ENCODE measurements at places on chromosomes 5 and 9.

GRCh38 chr5:17730421-17730820 lies 96.2 kb downstream of the TAF11L14 start:
- DNase-seq, result no peak

GRCh38 chr9:134538856-134539566 lies 102.6 kb upstream of the COL5A1 start:
- DNase-seq, result no peak

- DNase-seq, result no peak
Observed at GRCh38 chr9:89675058-89675742, 70.4 kb downstream of the GADD45G start.

DNA sequence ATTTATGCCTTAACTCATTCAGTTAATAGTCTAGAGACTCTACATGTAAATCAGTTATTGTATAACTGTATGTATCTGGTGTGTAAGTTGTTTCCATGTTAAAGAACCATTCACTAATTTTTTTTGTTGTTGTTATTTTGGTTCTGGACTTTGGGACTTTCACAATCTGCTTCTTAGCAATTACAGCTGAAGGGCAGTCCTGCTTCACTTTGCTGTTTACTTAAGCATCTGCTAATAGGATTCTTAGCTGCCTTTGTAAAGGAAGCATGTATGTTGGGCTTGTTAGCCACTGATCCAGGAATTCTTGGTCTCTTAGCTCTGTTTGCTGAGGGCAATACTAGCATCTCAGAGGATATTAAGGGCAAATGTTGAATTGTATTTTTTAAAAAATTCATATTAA lies 97.0 kb downstream of the FOCAD start:
- no peak for DNase-seq

GRCh38 chr5:36683821-36684434 lies 77.5 kb downstream of the SLC1A3 start:
- DNase-seq, result peak; percentile 39

DNA sequence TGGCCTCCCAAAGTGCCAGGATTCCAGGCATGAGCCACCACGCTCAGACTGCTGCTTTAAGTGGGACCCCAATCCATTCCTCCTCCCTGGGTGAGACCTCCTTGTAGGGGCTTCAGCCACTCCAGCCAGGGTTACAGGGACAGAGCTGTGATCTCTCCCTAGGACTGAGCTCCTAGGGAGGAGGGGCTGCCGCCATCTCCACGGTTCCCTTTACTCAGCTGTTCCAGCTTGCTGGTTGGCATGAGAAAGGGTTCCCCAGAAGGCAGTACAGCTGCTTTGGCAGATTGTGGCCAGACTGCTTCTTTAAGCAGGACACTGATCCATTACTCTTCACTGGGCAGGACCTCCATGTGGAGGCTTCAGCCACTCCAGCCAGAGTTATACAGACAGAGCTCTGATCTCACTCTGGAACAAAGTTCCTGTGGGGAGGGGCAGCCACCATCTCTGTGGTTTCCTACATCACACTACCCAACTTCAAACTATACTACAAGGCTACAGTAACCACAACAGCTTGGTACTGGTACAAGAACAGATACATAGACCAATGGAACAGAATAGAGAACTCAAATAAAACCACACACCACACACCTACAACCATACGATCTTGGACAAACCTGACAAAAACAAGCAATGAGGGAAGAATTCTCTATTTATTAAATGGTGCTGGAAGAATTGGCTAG lies 7.2 kb downstream of the INSL6 start:
- no peak for DNase-seq

GRCh38 chr9:121172726-121173487 lies 28.8 kb downstream of the RAB14 start:
- no peak for DNase-seq

DNA sequence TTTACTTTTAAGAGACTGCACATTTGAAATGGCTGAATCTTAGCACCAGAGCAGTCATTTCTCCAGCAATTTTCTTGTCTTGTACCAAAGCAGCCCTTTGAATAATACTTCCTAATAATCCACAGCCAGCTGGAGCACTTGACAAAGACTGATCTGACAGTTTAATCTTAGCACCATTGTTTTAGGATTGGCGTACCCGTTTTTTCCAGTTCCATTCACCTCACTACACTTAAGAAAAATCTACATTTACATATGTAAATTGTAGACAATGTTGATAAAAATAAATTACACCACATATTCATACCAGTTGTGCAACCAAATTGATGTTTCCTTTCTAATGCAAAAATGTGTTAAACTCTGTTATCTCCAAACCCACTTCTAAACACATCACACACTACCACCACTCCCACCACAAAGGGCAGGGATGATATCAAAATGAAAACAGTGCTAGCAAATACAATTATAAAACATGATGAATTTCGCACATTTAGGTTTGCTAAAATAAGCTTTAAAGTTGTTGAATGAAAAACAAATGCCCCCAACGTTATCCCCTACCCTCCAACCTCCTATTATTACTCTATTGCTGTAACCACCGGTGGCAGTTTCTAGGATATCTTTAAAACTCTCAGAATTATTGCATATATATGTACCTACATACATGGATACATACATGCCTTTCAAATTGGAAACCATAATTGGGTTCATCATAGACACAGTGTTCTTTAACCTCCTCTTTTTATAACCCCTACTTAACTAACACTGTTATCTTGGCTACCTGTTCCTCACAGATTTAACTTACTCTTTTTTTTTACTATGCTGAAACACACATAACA lies 21.5 kb downstream of the SERINC5 start:
- DNase-seq, result no peak

- DNase-seq, result no peak
Observed at GRCh38 chr9:133339641-133340040, 3.7 kb upstream of the SURF6 start.

- no peak for DNase-seq
Observed at GRCh38 chr5:54492178-54492577, 25.4 kb upstream of the SNX18 start.

DNA sequence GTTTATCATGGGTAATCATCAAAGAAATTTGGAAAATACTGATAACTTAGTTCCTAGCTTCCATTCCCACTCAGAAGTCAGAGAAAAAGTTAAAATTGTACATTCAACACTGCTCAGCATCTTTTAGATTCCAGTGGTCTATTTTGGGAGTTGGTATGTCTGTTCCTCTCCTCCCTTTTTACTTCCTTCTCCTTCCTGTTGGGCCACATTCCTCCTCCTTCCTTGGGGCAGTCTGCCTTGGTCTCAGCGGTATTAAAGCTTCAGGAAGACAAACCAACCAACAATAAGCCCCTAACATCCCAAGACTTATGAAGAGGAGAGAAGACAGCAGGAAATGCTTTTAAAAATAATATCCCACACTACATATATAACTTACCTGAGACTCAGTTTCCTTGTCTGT lies 49.9 kb upstream of the SSBP2 start:
- DNase-seq, result peak; percentile 47

DNA sequence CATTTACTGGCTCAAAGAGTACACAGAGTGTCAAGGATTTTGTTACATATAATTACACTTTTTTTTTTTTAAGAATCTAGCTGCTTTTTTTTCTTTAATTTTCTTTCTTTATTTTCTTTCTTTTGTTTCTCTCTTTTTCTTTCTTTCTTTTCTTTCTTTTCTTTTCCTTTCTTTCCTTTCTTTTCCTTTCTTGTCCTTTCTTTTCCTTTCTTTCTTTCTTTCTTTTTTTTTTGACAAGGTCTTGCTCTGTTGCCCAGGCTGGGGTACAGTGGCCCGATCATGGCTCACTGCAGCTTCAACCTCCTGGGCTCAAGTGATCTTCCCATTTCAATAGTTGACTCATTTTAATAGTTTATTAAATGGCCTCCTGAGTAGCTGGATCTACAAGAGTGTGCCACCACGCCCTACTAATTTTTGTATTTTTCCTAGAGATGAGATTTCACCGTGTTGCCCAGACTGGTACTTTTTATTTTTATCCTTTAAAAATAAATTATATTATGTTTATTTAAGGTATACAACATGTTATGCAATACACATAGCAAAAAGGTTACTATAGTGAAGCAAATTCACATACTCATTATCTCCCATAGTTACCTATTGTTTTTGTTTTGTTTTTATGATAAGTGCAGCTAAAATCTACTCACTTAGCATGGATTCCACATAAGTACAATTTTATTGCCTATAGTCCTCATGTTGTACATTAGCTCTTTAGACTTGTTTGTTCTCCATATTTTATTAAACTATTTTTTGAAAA lies 381.5 kb upstream of the KLF4 start:
- DNase-seq, result no peak

DNA sequence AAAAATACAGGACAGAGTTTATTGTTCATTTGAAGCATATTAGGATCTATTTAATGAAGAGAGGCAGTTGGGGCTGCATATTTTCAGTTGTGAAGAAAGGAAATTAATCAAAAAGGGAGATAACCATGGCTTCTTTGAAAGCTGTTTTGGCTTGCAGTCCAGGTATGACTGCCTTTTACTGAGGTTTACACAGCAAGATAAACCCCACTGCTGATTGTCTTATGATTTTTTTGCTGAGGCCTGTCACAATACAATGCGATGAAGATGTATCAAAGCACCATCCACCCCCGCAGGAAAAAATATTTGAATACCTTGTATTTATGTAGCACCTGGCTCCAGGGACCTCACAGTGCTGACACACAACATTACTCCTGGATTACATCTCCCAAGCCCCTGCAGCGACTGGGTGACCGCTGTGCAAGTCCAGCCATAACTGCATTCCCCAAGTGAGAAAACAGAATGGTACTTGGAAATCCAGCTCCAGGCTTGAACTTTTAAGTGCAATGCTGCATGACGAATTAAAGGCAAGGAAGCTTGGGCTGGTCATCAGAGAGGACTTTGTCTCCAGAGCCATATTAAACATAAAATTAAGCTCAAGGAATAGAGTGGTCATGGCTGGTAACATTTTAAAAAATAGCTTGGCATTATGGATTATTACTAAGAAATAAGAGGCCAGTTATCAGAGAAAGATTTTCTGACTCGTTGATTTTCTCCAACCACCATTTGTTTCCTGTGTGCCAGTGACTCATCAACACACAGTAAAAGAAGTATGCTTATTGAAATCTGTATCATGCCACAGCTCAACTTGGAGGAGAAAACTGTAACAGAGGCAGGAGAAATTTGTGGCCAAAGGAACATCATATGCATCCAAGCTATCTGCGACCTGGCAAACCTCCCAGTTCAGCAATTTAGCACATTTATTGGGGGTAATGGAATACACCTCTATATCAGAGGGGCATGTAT lies 374.2 kb downstream of the MAN2A1 start:
- DNase-seq, result peak; percentile 63

GRCh38 chr9:15501179-15501578 lies 9.6 kb downstream of the PSIP1 start:
- no peak for DNase-seq

GRCh38 chr5:79872291-79872690 lies 118.8 kb downstream of the MTX3 start:
- no peak for DNase-seq

GRCh38 chr5:141683596-141684141 lies 1.6 kb upstream of the ARAP3 start:
- no peak for DNase-seq

DNA sequence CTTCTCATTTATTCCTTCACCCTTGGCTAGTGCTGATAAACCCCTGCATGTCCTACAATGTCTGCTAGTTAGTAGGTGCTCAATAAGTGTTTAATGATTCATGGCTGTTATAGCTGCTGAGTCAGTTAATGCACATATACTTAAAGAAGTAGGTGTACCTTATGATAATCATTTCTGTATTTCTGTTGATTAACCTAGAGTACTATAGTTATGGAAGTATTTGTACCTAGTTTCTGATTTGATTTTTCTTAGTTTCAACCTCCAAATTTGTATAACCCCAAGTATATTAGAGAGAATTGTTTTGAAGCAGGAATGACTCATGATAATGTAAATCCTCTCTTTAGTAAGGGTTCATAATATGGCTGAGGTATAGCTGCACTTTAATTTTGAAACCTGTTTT lies 8.9 kb downstream of the SMAD5 start:
- no peak for DNase-seq

GRCh38 chr9:129860653-129861446 lies 25.6 kb downstream of the USP20 start:
- no peak for DNase-seq

GRCh38 chr5:17216974-17217492 lies 398 bp upstream of the BASP1 start:
- DNase-seq, result peak; percentile 67

DNA sequence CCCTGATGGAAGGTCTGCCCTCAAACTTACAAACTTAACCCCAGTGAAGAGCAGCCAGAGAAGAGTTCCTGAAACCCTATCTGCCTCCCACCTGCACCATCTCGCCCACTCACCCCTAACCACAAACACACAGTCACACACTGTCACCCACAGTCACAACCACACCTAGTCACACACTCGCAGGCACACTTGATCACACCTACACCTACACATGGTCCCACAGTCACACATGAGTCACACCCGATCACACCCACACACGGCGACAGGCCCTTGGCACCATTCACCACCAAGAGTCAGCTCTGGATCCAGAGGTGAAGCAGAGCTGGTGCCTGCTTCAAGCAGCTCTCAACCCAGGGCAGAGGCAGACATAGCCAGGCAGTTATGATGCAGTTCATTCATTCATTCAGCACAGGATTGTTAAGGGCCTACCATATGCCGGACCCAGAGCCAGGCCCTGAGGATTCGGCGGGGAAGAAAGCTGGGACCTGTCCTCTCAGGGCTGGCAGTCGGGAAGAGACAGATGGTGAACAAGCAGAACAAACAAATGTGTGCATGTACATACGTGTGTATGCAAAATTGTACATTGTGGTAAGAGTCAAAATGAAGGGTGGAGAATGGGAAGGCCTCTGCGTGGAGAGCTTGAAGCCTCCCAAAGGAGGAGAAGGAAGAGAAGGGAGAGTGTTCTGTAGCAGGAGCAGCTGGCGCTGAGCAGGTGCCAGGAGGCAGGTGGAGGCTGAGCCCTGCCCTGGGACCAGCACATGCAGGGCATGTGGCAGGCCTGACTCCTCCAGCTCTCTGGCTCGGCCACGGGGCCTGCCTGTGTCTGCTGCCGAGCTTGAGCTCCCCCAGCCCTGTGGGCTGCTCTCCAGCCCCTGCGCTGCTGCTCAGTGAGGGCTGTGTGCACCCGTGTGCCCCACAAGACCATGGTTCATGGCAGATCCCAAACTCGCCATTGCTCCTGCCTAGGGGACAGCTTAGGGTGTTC lies 6.4 kb downstream of the TSPAN17 start:
- no peak for DNase-seq

DNA sequence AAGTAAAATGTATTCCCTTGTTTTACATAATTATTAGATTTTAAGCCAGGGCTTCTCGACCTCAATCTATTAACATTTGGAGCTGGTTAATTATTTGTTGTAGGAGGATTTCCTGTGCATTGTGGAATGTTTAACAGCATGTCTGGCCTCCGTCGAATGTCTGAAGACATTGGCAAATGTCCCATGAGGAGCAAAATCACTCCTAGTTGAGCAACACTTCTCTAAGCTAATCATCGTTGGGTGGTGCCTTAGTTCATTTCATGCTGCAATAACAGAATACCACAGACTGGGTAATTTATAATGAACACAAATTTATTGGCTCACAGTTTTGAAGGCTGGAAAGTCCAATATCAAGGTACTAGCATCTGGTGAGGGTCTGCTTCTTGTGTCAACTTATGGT lies 13.4 kb upstream of the VPS13A start:
- DNase-seq, result peak; percentile 60

- peak; percentile 8 for DNase-seq
Observed at GRCh38 chr9:111399772-111400563, 69.9 kb upstream of the OR2K2 start.
